Central memory CD4-positive, alpha-beta T cell (primary cell): ENCODE measurements at places on chromosomes 13 and 19.

DNA sequence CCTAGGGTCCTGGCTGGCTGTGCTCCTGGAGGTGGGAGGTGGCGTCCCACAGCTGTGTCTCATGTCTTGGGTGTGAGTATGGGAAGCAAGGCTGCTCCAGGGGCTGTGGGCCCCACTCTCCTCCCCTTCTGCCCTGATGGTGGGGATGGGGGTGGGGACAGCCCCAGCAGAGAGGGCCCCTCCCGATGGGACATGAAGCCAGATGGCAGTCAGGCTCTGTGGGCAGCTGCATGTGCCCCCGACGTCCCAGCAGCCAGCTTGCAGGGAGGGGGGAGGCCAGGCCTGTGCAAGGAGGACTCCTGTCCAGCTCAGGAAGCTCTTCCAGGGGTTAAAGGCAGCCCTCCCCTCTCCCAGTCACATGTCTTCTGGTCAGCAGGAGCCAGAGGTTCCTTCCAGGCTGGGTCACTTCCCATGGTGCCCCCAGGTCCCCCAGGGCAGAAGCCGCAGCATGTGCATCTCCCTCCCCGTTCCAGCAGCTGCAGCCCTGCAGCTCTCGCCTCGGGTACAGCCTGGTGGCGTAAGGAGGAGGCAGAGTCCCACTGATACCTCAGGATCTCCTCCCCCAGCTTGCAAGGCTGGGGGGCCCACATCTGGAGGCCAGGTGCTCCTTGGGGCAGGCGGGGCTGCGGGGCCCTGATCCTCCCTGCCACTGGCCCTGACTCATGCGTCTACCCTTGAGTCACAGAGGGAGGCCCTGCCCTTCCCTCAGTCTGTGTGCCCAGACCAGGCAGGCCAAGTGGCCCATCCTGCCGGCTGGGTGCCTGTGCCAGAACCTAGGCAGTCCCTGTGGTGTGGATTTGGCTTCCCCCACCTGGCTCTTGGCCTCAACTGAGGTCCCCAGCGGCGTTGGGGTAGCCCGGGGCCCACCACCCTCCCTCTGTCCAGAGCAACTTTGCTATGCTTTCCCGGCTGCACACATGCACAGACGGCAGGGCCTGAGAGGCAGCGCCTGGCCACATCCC, 13.0 kb downstream of the YIPF2 start:
- DNase-seq: no peak

DNA sequence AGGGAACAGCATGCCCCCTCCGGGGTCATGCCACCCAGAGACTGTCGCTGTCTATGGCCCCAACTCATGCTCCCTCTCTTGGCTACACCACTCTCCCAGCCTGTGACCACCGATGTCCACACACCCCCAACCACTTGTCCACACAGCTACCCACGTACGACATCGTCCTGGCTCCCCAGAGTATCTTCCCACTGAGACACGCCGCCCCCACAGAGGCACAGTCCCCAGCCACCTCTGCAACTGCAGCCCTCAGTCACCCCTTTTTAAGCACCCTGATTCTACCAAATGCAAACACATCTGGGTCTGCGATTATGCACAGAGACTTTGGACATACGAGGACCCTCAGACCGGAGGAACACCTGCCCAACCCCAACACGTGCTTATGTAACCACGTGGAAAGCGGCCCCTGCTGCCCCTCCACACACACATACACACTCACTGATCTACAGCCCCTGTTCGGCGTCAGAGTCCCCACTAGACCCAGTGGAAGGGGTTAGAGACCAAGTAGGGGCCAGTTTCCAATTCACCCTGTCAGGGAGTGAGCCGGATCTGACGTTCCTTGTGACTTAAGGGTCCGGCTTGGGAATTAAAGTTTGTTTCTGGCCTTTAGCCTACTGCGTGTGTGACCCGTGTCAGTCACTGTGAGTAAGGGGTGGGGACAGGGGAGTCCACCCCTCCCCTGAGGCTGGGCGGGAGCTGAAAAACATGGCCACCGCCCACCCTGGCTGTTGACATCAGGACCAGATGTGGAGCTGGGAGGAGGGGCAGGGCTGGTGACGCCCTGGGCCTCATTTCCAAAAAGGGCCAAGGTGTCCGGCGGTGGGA, 11.9 kb upstream of the AXL start:
- no peak for DNase-seq

- no peak for DNase-seq
Measured at GRCh38 chr13:107069108-107069776, 501.3 kb upstream of the ARGLU1 start.

DNA sequence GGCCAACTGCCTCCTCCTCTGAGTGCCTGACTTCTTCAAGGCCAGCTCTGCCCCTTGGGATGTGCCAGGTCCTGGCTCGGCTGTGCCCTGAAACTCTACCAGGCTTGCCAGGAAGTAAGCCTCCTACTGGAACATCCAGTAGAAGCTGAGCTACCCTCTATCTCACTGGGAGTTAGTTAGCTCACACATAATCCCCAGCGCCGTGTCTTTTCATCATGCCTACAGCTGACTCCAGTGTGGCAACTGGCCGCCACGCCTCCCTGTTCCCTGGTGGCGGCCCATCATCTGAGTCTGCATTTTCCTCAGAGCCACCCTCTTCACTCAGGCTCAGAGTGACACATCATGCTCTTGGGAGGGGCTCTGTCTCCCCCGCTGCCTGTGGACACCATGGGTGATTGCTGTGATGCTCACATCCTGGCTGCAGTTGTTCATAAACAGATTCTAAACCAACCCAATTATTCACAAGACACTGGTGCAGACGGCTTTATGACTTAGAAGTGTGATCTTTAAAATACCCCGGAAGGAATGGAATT, 131.9 kb upstream of the IRS2 start:
- no peak for DNase-seq

DNA sequence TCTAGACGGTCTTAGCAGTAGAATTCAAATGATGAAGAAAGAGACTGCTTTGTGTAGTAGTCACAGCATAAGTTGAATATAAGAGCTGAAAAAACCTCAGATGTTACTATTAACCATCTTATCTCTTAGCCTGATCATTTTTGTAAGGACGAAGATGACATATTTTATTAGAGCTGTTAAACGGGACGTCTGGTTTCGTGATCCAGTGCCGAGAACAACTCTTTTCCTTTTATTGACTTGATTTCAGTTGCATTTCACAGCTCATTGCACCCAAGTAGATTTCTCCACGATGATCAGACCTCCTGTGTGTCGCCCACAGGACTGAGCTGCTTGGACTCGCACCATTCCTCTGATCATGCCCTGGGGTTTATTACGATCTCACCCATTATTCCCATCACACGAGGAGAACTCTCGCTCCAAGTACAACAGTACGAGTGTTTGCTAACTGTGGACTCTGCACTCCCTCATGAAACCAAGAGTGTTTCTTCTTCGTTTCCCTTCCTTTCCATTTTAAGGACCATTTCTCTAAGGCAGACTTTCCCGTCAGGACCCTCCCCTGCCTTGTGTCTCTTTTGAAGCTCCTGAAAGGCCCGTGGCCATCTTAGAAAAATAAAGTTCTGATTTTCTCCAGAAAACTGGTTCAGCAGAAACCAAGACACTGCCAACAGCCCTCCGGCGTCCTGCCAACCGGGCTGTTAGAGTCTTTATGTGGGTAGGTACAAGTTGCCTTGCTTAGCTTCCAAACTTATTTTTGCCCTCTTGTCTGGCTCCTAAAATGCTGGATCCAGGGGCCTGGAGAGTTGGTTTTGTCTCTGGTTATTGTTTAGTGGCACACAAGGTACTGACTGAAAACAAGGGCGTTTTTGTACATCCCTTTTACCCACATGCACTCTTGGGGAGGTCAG, 48.2 kb upstream of the RNF113B start:
- no peak for DNase-seq
